ENCODE measurements at places on chromosomes 12 and 14.

- DNase-seq, result no peak
Observed at GRCh38 chr12:115324949-115325593, 641.1 kb upstream of the TBX3 start.

- no peak for DNase-seq
Observed at GRCh38 chr12:27915021-27915420, 57.5 kb downstream of the PTHLH start.

- DNase-seq, result no peak
Observed at GRCh38 chr12:49956663-49957569, 4.8 kb upstream of the AQP5 start.

- DNase-seq, result no peak
Observed at GRCh38 chr12:97940629-97941028, 478.0 kb downstream of the RMST start.

DNA sequence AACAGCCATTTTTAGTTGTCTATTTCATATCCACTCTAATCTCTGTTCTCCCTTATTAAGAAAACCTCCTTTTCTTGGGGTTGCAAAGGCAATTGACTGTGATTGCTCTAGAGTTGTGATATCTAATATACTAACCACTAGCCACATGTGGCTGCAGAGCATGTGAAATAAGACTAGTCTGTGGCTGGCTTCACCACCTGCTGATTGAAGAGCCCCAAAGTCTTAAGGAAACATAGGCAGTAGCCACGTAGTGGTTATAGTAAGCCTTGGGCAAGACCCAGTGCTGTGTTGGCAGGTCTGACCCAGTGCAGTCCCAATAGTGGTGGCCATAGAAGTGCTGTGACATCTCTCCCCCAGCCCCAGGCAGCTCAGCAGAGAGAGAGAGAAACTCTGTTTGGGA lies 28.4 kb upstream of the ATP2B1 start:
- DNase-seq, result no peak

DNA sequence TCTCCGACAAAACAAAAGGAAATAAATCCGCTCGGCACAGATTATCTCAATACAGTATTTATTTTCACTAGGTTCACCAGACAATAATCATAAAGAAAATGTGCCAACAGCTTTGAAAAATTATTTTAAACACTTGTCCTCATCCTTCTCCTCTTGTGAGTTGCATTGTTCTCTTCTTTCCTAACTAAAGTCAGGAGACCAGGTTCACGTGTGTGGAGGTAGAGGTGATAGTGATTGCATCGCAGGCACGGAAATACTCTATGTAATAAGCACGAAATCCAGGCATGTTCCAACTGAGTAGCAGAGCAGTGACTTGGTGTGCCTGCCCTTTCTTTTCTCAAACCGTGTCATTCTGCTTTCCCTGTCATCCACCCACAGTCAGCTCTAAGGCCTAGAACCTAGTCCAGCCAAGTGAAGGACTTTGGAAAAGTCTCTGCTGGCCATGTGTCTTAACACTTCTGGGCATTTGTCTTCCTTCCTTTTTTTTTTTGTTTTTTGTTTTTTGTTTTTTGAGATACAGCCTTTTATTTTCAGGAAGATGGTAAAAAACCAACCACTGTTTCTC lies 939 bp upstream of the SEL1L start:
- DNase-seq, result no peak

- no peak for DNase-seq
Observed at GRCh38 chr12:29990971-29991370, 207.2 kb upstream of the TMTC1 start.

DNA sequence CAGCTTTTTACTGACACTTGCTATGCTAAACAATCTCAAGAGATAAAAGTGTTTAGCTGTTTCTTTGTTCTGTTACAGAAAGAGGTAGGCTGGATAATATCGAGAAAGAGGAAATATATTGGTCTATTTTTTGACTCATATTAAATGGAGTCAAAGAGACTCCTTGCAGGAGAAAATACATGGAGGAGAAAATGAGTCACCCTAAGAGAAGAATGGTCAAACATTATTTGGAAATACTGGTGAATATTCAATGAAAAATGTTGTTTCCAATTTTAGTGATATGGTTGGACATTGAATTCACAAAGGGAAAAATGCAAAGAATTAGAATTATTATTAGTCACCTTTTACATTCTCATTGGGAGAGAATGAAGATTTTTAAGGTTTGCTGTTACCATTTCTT lies 3.2 kb downstream of the KCNJ8 start:
- DNase-seq, result no peak

DNA sequence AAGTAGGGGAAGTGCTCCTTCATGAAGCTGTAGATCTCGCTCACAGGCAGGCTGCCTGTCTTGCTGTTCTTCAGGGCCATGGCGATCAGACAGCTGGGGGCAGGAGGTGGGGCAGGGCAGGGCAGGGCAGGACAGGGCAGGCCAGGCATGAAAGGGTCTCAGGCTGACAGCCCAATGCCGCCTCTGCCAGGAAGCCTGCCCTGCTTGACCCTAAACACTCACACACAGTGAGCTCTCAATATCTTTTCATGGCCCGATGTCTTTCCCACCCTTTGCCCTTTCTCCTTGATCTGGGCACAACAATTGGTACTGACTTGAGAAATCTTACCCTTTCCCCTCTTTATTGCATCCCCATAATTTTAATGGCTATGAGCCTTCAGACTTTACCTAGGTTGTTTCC lies 22.4 kb downstream of the FOXN4 start:
- no peak for DNase-seq

DNA sequence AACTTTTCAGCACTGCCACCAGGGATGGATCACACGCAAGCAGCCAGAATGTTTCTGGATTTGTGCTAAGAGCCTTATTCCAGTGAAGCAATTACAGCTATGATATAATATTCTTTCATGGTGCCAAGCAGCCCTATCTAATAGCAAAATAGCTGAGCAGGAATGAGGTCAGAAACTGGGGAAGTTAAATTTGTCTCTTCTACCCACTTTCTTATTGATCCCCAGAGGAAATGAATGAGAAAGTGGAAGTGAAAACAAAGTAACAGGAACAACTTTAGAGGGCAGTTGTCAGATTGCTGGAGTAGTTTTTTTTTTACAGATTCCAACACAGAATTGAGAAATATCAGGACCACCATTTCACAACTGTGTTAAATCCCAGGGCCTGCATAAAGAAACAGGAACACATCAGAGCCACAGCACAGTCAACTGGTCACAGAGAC lies 44.8 kb downstream of the GCH1 start:
- DNase-seq, result no peak

- DNase-seq, result no peak
Observed at GRCh38 chr12:90322006-90322405, 613.4 kb upstream of the ATP2B1 start.

DNA sequence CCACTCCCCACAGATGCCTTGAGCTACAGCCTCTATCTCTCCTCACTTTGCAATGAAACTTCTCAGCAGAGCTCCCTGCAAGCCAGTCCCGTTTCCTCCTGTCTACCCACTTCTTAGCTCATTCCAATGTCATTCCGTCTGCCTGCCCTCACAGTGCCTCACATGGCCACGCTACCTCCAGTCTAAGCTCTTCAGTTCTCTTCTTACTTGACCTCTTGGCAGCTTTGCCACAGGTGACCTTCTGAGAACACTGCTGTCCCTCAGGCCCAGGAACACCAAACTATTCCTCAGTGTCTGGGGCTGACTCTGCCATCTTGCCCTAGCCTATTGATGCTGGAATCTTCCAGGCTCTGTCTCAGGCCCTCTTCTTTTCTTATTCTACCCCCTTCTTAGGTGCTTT lies 110.1 kb downstream of the EGLN3 start:
- no peak for DNase-seq

DNA sequence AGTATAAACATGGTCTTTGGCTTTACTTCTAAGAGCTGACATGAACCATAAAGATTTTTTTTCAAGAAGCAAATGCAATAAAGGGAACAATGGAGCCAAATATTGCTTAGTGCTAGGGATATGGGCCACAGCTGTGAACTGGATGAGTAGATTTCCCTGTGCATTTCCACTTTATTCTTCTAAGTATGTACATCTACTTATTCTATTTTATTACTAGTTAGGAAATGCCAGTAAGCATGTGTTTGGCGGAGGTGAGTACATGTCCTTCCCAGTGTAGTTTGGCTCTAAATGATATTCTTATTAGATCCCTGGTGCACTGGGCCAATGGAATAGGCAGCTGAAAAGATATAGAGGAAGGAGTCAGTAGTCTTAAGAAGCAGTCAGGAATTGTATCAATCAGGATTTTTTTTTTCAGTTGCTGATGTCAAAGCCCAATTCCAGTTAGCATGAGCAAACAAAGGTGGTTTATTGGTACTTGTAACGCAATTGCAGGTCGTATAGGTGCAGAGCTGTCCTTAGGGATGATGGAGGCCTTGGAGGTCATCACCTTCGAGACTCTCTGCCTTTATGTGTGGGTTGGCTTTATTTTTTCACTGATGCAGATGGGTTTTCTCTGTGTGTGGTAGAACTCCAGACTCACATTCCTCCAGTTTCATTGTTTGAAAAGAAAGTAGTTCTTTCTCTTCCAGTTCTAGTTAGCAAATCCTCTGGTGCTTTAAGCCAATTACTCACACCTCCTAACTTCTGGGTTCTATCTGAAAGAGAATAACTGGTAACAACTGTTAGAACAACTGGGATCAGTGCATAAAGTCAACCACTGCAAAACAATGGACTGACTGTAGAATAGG lies 139.0 kb upstream of the LRIG3 start:
- no peak for DNase-seq

DNA sequence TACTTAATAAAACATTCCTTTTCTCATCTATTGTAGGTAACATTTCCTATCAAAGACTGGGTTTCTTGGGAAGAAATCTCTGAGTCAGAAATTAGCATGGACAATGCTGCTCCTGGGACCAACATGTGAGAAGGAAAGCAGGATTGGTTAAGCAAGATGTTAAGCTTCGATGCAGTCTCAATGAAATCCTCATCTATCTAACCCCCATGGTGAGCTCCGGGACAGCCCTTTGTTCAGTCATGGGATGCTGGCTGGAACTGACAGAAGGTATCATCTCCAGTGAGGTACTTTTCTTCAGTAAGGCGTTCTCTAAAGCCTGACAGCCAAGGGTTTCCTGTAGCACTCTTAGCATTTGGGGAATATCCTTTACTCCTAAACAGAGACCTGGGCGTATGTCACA lies 82.8 kb upstream of the SINHCAF start:
- no peak for DNase-seq

- no peak for DNase-seq
Observed at GRCh38 chr12:124059752-124060151, 86.7 kb downstream of the ZNF664 start.

- DNase-seq, result no peak
Observed at GRCh38 chr14:102344084-102344483, 18.6 kb downstream of the CINP start.

- DNase-seq, result no peak
Observed at GRCh38 chr12:34401659-34402227, 379.4 kb downstream of the ALG10 start.

- DNase-seq, result no peak
Observed at GRCh38 chr12:97306147-97306546, 156.5 kb upstream of the RMST start.

DNA sequence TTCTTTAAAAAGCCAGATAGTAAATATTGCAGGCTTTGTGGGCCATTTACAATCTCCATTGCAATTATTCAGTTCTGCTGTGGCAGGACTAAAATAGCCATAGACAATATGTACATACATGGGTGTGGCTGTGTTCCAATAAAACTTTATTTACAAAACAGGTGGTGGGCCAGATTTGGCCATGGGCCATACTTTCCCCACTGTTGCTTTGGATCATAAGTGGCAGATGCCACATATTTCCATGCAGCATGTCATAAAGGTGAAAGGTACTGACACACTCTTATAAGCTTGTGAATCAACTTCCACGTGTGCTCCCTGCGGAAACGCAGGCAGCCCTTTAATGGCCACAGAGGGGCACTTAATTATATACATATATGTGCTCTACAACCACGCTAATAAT lies 244.4 kb upstream of the FOXN3 start:
- no peak for DNase-seq

DNA sequence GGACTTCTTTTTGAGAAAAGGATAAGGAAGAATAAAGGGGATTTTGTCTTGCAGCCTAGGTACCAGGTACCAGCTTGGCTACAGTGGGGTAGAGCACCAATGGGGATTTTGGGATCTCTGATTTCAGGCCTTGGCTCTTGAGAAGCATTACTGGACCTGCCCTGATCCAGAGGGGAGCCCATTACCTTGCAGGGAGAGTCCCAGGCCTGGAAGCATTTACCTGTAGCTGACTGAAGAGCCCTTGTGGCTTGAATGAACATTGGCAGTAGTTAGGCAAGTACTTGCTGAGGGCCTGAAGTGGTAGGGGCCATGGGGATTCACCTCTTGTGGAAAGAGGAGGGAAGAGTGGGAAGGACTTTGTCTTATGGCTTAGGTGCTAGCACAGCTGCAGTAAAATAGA lies 308.2 kb upstream of the FBXO33 start:
- DNase-seq, result no peak

- DNase-seq, result no peak
Observed at GRCh38 chr12:92481066-92481465, 221.7 kb upstream of the PLEKHG7 start.

GRCh38 chr14:44448951-44449358 lies 58.1 kb downstream of the FSCB start:
- no peak for DNase-seq

DNA sequence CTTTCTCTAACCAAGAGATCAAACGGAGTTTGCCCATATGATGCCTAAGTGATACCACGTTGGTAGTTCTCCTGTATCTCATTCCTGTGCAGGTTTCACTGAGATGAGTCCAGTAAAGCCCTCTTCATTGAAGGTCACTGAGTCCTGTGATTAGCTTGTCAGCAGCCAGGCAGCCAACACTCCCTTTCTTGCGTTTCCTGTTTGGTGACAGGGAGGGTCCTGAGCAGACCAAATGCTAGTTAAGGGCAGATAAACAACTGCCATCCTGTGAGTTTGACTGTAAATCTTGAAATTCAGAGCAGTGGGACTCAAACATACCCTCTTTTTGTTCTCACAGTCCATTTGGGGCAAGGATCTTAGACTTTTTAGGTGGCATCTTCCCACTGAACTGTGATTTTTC lies 39.4 kb downstream of the ZNF641 start:
- no peak for DNase-seq

DNA sequence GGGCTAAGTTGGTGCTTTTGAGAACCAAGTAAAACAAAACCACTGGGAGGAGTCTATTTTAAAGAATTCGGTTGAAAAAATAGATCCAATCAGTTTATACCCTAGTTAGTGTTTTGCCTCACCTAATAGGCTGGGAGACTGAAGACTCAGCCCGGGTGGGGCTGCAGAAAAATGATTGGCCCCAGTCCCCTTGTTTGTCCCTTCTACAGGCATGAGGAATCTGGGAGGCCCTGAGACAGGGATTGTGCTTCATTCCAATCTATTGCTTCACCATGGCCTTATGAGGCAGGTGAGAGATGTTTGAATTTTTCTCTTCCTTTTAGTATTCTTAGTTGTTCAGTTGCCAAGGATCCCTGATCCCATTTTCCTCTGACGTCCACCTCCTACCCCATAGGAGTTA lies 1.8 kb upstream of the RAB5B start:
- DNase-seq, result no peak

All from activated naive CD4-positive, alpha-beta T cell (primary cell).